Stimulated activated CD8-positive, alpha-beta memory T cell treated with anti-CD3 and anti-CD28 coated beads, Interleukin-4, amount 100 ng/mL, for 4 hours (primary cell): ENCODE measurements at places on chromosomes 11 and 22.

DNA sequence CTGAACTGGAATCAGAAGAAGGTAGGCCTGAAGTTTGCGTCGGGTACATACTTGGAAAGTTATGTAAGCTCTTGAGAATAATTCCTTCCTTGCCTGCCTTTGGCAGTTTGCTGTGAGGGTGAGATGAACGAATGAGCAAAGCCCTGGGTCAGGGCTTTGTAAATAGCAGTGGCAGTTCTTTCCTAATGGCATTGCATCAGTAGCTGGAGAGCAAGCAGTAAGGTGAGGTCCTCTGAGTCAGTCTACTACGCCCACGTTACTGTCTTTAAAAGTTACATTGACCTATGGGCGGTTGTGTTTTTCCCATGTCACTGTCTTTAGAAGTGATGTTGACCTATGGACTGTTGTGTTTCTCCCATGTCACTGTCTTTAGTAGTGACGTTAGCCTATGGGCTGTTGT is 179.1 kb upstream of the E2F8 start:
- no peak for DNase-seq

DNA sequence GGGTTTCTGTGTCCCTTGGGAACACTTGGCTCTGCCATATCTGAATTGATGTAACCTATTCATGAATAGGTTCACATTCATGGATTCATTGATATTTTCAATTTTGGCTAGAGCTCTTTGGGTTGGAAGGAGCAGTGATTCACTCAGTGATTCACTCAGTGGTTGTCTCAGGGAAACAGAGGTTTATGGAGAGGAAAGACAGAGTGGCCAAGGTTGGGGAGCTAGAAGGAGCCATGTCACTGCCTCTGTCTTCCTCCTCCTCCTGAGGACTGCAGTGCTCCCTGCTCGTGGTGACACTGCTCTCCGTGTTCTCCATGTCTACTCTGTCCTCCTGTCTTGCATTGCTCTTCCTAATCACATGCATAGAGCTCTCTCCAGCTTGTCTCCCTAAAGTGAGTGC is 17.4 kb downstream of the CEP164 start:
- DNase-seq = no peak

DNA sequence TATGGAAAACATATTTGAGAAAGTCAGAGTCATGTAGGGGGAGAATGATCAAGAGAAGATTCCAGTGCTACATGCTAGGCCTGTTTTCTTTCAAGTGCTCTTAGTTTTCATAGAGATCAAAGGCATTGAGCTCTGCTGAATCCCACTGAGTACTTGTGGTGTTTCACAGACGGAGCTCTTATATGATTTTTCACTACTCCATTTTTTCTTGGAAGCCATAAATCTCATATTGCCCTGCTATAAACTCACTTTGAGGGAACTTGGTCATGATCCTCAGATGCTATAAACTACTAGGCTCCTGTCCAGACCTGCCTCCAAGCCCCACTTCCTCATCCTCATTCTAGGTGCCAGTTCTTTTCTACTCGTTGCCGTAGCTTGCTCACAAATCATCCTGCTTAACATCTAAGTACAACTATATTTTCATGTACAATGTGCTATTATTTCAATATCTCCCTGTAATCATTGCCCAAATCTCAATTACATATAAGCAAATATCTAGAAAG is 180.8 kb upstream of the CCDC179 start:
- no peak for DNase-seq

- no peak for DNase-seq
Measured at GRCh38 chr22:28316014-28316413, 363.6 kb downstream of the TTC28 start.

GRCh38 chr11:2520736-2521035 is 75.9 kb downstream of the KCNQ1 start:
- DNase-seq = no peak
